Pancreas (tissue), 10 donors: ENCODE measurements at places on chromosomes 2 and 18. TPM values are rescaled to one million over a fixed set of nuclear protein-coding genes. Genes with fewer than 3 reads are reported as not detected.

Gene RPRM
- not detected for total RNA-seq

Gene RNF181
- total RNA-seq: 61.6 TPM

Gene KRTCAP3
- 29.9 TPM for total RNA-seq

Gene ANKRD53
- total RNA-seq: 3.8 TPM

Gene C2orf80
- not detected for total RNA-seq

Gene MYO1B
- total RNA-seq: 72.1 TPM

Gene TMEM178A
- 0.93 TPM for total RNA-seq

Gene PAIP2B
- total RNA-seq: 30.4 TPM

Gene HOXD1
- total RNA-seq: 0.25 TPM

Gene EVX2
- not detected for total RNA-seq

Gene BARD1
- 6.5 TPM for total RNA-seq

Gene KCTD1
- 16.8 TPM for total RNA-seq

Gene MDH1B
- 0.47 TPM for total RNA-seq

Gene MRPL19
- 22.0 TPM for total RNA-seq

Gene RAX
- not detected for total RNA-seq

Gene ZBTB7C
- 1.2 TPM for total RNA-seq

DNA sequence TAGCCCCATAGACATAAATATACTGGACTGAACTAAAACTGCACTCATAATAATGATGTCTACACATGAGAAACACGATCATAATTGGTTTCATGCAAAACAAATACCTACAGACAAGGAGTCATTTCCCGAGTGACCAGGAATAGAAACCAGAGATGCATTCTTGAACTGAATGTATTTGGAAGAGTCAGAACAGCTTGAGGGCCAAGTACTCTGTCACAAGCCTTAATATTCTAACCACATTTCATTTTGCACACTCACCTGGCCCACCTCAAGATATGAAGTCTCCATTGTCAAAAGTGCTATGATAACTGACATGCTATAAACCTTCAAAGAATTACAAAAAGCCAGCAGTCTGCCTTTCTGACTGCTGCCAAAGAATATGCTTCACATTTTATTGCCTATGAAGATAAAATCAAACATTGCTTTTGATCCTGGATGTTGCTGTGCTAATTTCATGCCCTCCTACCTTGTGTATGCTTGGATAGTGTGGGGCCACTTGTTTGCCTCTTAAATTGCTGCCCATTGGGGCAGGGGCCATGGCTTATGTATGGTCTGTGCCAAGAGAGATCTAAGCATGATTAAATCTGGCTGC, 18.9 kb upstream of the ASAP2 start:
- DNase-seq: no peak

DNA sequence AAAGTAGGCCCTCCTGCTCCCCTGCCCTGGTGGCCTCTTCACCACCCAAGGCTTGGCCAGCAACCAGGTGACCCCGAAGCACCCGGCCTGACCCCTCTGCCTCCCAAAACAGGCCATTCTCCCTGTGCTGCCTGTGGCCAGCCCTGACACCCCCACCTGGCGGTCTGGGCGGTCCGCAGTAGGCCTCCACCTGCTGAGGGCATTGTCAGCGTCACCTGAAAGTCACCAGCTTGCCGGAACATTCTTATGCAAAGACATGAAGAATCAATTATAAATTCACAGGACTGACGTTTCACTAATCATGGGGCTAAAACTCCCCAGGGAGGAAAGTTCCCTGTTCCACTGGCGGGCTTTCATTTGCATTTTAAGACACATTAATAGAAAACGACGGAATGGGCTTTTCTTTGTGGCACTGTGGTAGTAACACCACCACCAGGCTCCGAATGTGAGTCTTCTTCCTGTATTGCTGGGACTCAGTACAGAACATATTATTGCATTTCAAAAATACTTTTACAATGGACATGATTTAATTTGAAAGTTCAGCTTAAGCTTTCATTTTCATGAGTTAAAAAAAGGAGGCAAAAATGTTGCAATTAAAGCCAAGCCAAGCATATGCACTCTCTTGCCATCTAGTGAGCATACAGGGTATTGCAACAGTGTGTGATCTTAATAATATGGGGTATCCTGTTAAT, 57.4 kb downstream of the ADI1 start:
- DNase-seq: no peak

DNA sequence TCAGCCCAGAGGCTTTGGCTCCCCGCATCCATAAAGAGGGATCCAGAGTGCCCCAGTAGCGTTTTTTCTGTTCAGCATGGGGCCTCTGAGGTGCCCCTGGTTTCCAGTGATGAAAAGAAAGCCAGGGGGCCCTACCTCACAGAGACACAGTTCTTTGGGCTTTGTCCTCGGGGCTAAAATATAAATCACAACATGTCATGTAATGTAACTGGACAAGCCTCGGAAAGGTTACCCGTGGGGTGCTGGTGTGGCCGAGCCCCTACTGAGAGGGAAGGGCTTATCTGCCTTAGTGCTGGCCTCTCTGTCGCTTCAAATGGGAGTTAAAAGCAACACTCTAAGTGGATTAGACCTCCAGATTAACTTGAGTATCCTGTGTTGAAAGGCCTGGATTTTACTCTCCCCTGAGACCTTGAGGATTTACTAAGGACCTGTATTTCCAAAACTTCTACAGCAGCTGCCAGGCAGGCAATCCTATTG, 251.6 kb upstream of the APCDD1 start:
- no peak for DNase-seq

GRCh38 chr2:10865841-10866240, 45.9 kb upstream of the KCNF1 start:
- DNase-seq: no peak

GRCh38 chr18:29653671-29654215, 1388.8 kb downstream of the DSC3 start:
- DNase-seq: no peak

DNA sequence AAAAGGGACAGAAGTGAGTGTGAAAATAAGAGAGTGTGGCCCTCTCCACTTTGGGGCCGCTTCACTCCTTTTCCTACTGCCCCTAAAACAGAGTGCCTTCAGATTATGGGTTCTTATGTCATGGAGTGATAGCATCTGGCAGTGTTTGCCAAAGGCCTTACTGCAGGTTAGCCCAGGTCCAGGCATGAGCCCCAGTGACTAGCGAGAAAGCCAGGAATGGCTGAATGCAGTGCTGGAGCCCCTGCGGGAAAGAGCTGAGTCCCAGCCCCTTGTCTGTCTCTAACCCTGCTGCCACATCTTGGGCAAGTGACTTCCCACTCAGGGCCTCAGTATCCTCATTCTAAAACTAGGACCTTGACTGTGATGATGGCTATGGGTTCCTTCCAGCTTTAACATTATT, 6.0 kb downstream of the IGFBP5 start:
- no peak for DNase-seq

DNA sequence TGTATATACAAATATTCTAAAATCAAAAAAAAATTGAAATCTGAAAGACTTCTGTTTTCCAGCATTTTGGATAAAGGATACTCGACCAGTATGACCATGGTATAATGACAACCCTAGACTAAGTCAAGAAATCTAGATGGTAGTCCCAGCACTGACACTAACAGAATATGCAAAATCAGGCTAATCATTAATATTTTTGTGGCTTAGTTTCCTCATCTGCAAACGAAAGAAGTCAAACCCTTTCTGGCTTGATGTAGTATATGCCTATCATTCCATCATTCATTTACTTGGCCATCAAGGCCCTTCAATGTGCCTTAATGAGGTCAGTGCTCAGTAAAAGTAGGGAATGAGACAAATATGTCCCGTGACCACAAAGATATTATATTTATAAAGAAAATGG, 83.5 kb downstream of the NCKAP5 start:
- DNase-seq: no peak

DNA sequence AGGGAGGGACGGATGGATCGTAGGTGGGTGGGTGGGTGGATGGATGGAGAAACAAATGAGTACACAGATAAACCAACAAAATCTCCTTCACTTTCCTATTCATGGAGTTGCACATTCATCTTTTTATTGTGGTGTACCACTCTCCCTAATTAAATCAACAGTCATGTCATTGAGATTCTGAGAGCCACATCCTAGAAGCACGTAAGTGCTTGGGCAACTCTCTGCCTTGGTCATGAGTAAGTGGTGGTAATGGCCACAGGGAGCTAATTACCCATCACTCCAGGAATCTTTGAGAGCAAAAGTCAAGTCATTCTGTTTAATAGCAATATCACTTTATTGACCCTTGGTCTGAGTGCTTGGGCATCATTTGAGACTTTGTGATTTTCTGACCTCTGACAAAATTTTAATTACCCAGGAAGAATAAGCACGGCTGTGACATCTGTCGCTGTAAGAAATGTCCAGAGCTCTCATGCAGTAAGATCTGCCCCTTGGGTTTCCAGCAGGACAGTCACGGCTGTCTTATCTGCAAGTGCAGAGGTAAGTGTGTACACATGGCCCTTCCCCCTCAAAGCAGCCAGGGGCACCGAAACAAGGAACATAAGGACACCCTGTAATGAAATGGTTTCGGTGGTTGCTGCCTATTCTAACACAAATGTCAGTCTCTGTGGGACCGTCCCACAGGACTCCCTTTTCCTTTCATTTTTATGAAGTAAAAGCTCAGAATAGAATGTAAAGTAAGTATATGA, 85.9 kb downstream of the FEZ2 start:
- no peak for DNase-seq

GRCh38 chr2:233003658-233004555, 9.1 kb downstream of the NGEF start:
- no peak for DNase-seq

DNA sequence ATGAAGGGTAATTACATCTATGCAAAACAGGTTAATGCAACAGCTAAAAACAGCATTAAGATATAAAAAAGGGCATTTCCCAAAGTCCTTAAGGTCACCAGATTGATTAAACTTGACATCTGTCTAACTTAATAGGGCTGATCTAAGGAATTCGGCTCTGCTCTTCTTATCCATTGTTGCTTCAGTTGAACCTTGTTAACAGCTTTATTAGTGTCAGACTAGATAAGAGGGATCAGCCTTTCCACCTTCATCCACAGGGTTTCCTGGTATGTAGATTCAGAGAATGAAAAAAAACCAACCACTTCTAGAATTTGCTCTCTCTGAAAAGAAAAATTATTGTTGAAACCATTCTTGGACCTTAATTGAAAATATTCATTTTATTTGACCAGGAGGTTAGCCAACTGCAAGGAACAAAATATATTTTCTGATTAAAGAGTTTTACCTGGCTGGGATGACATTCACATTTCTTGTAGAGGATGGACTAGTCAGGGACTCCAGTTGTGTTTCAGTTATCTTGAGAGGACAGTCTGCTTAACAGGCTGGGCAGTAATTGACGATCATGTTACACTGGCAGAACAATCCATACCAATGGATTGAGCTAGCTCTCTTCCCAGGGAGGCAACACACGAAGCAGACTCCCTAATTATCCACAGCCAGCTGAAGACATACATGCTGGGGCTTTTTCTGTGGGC, 357.4 kb upstream of the ACVR2A start:
- no peak for DNase-seq

DNA sequence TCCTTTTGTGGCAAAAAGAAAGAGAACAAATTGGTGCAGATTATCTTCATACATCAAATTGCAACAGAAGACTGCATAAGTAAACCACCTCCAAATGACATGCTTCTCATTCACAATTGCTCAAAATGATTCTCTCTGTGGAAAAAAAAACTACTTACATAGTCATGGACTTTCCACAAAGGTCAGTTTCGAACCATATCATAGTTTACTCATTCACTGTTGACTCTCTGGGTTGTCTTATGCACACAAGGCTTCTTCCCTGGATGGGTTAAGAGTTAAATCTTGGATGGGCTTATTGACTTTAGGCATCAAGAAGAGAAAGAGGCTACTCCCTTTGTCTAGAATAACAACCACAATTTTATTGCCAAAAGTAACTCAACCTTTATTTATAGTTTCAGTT, 91.3 kb upstream of the RAB27B start:
- no peak for DNase-seq

DNA sequence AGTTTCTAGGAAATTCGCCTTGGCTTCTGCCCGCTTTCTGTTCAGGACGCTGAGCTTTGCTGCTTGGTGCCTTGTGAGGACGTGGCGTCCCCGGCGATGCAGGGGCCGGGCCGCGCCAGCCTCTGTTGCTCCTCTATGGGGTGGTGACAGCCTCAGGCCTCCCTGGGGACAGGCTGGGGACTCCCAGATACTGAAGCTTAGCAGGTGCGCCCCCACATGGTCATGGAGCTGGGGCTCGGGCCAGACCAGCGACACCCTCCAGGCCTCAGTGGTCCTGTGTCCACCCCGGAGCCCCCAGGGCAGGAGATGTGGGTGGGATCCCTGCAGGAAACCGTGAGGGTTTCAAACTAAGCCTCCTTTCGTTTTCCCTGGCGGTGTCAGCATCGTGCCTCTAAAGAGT, 29.2 kb downstream of the KCNG2 start:
- no peak for DNase-seq

DNA sequence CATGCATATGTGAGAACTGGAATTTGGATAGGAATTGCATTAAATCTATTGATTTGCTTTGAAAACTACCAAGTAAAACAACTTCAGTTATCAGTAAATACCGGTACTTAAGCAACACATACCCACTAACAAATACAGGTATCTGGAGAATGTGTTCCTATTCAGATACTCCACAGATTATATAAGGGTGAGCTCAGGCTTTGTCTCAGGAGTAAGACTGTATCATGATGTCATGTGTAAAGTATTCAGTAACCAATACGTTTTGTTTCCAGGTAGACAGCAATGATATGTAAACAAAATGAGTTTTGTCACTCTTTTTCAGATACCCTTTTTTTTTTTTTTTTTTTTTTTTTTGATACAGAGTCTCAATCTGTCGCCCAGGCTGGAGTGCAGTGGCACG, 74.8 kb downstream of the DSC3 start:
- no peak for DNase-seq

DNA sequence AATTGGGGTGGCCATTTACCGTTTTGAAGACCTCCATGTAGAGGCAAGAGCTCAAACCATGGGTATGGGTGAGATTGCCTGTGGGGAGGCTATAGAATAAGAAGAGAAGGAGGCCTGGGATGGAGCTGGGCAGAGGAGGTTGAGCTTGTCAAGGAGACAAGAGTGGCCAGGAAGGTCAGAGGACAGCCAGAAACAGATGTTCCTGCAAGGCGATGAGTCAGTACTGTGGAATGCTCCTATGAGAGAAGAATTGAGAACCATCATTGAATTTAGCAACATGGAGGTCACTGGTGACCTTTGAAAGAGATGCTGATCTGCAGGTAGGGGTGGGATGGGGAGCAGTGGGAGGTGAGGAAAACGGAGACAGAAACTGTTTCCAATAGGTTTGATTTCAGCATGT, 3.5 kb downstream of the ACSL3 start:
- DNase-seq: no peak

DNA sequence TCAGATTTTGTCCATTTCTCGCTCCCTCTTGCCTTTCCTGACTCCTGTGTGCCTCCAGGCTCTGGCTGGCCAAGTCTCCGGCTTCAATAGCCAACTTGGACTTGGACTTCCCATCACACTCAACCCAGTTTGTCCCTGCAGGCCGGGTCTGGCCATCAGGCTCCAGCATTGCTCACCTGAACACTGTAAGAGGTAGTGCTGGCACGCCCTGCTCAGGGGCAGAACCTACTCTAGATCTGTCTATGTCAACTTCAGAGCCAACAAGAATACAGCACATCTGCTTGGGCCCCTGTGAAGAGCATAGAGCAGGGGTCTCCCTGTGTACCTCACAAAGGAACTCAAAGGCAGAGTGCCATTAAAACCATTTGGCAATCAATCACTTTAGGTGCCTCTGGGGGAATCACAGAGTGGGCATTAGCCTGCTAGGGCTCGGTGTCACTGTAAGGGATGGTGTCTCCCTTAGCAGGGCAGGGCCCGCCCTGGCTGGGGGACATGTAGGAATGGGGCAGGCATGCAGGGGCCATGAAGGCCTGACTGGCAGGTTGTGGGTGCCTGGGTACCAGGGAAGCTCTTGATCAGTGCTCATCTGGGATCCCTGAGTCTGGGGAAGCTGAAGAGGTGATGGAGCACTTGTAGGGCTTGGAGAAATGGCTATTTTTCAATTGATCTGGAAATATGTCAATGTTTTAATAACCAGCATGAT, 325.9 kb downstream of the CLIP4 start:
- DNase-seq: no peak
